NCI-H1930 (cell line): ENCODE measurements at places on chromosomes 4 and X.

DNA sequence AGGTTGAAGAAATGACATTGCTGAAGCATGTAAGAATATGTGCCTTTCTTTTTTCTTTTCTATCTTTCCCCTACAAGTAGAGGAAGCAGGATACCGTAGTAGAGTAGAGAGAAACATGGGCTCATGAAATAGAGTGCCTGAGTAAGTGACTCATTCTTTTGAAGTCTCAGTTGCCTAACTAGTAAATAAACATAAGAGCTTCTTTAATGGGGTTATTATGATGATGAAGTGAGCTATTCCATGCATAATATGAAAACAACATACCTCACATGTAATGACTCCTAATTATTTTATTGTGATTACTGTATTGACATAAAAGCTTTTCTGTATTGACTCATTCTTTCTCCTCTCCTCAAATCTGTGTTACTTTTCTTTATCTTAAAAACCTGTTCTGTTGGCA is 1538.2 kb downstream of the TECRL start:
- DNase-seq = no peak

DNA sequence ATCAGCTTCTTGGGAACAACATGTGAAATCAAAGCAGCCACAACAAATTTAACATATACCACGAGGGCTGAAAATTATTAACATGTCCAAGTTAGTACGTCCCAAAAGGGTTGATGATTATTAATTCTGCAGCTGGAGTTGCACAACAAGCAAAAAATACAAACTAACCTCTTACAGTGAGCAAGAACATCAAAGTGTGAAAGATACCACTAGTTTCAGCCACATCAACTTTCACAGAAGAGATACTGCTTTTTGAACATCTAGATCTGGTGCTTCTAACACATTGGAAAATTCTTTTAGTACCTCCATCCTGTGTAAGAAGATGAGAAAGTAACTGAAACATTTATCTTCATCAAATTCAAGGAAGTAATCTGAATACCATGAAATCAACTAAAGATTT is 334.1 kb downstream of the PCDH7 start:
- no peak for DNase-seq

DNA sequence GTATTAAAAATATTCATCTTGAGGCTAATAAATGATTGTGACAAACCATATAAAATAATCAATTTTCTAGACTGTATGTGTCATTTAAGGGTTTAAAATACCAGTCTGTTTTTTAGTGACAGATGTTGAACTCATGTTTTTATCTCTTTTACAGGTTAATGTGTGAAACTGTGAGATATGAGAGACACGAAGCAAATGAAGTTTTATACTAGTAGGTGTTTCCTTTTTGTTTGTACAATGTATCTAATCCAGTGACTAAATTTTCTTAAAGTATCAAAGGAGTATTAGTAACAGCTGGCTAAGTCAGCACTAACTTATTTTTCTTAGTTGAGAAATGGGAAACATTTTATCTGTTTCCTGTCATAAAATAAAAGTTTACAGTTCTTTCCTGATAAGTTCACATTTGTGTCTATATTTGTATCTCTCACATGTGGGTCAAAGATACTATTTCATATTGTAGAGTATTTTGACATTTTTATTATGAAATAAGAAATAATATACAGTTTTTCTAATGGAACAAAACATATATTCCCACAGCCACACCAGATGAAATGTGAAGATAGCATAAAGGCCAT is 90.3 kb downstream of the RAPGEF2 start:
- no peak for DNase-seq

GRCh38 chr4:146442801-146443200 is 78.9 kb downstream of the SLC10A7 start:
- DNase-seq = no peak

GRCh38 chrX:47248576-47248975 is 15.8 kb downstream of the USP11 start:
- no peak for DNase-seq

GRCh38 chrX:130108647-130109428 is 1.5 kb downstream of the ELF4 start:
- DNase-seq = no peak

DNA sequence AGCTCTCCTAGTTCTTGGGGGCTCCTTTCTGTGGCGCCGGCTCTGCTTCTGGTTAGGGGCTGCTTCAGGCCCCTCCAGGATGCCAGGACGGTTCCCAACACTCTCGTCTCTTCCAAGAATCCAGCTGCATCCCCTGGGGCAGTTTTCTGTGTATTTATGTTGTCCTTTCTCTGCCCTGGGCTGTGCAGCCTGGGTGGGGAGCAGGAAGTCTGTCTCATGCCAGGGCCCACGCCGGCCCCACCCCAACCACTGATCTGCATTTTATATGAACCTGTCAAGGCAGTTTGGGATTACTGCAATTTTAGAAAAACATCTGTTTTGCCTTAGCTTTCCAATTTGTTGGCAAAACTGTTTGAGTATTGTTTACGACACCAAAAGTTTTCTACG is 14.6 kb downstream of the CTBP1 start:
- DNase-seq = no peak

DNA sequence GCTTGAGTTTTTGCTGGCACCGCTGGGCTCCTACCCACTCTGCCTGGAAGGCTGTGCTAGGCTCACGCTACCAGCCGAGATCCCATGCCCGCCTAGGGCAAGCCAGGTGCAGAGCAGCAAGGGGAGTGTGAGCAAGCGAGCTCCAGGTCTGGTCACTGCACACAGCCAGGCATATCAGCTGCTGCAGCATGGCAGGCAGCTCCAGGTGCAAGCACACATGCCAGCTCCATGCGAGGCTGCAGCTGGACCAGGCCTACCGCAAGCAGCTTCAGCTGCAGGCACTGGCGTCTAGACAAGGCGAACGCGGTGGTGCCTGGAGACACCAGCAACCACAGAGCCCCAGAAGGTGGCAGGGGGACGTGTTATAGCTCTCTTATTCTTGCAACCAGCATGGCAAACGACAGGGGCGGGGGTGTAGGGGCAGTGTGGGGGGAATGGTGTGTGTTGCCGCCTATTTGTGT is 614.7 kb upstream of the EPHA5 start:
- DNase-seq = no peak

GRCh38 chr4:182788201-182788600 is 129.0 kb downstream of the DCTD start:
- no peak for DNase-seq

DNA sequence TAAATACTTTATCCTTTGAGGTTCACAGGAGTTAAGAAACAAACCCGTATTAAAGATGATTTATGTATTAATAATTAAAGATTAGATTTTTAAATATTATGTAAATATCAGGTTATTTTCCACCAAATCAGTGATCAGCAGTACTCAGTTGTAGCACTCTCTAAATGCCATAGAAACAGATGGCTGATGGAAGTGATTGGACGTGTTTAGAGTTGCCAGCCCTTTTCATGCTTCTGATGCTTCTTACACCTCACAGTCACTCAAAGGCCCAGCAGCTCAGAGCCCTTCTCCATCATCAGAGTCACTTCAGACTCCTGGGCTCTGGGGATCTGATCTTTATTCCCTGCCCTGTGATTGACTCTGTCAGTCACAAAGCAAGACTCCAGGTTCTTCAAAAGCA is 170.1 kb upstream of the PGRMC2 start:
- DNase-seq = no peak

DNA sequence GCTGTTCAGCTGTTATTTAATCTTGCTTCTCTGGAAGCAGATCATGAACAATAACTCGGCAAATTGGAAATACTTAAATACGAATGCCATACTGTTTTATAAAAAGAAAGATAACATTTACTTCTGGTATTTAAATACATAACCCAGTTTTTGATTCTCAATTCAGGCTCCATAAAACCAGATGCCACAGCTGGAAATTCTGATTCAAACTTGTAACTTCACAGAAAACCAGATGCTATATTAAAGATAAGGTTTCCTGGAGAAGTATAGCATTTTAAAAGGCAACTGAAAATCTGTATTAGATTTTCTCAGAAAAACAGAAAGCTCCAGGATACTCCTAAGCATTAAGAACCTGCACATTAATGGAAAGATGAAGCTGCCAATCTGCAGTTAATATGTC is 40.2 kb downstream of the STX18 start:
- DNase-seq = no peak

- DNase-seq = no peak
Measured at GRCh38 chrX:134533952-134534351, 74.0 kb downstream of the HPRT1 start.

DNA sequence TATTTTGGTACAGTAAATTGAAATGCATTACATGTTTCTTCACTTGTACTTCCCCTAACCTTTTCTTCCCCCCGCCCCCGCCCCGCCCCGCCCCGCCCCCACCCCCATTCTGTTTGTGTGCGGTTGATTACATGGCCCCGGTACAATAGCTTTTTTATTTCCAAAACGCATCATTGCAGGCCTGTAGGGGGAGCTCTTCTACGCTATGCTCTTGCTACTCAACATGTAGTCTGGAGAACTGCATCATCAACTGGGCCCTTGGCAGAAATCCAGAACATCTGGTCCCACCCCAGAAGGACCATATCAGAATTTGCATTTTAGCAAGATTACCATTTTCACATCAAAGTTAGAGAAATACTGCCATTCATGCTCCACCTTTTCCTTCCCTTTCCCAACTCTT is 333.3 kb upstream of the DDX53 start:
- DNase-seq = no peak

DNA sequence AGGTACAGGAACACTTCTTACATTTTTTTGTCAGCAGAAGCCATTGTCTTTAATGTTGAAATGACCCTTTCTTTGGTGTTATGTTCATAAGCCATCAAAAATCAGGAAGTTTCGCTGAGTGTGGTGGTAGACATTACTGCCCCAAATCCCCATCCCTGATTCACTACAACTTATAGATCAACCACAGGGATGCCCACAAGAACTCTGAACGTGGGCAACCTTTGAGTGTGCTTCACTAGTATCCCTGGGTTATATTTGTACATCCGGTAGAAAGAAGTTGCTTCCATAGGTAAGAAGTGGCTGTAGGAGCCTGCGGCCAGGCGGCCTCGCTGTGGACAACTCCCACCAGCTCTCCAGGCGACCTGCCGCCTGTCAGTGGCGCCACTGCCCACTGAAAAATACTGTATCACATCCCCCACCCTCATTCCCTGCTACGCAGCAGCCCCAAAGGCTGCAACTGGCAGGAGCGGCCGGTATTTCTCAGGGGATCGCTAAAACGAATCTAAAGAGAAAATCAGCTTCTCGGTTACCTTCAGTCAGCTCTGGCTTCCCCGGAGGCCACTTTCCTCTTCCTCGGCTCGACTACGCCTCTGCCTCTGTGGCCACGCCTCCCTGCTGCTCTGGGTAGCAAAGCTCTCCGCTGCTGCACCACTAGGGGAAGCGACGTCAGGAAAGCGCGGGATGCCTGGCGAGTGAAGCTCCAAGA is 13.9 kb upstream of the ETDC start:
- DNase-seq = no peak

- no peak for DNase-seq
Measured at GRCh38 chrX:20527558-20528011, 260.9 kb upstream of the RPS6KA3 start.

DNA sequence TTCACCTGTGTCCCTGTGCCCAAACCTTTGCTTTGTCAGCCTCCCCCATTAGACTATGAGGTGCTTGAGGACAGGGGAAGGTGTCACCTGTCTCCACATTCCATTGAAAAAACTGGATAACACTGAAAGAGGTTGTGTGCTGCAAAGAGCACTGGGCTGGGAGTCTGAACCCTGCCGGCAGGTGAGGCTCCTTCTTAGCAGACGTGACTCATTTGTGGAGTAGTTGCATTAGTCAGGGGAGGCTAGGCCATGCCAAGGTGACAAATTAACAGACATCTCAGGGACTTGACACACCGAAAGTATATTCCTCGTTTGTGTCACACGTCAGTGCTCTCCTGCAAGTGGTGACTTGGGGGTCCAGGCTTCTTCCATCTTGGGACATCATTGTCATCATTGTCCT is 95.9 kb upstream of the STX18 start:
- no peak for DNase-seq

DNA sequence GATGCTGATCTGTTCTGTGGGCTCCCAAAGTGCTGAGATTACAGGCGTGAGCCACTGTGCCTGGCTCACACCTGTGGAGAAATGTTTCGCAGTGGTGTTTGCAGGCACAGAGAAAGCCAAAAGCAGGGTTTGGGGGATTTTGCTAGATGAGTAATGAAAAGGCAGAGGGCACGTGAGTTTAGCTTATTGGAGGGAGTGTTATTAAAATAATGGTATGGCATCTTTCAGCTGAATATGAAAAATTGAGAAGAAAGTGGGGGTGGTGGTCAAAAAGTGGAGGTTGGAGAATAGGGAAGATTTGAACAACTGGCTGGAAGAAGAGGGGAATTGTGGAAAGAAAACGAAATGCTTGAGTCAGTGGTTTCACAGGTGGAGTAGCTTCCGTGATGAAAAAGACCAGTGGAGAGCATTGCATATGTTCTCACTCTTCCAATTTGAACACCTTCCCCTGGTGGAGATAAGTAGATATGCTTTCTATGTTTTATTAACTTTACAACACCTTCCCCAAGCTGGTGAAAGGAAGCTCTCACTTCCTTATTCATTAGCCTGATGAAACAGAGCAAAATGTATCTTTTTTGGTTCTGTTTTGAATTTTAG is 1.1 kb upstream of the CHST7 start:
- DNase-seq = no peak
